ENCODE measurements at places on chromosomes 4 and X.

DNA sequence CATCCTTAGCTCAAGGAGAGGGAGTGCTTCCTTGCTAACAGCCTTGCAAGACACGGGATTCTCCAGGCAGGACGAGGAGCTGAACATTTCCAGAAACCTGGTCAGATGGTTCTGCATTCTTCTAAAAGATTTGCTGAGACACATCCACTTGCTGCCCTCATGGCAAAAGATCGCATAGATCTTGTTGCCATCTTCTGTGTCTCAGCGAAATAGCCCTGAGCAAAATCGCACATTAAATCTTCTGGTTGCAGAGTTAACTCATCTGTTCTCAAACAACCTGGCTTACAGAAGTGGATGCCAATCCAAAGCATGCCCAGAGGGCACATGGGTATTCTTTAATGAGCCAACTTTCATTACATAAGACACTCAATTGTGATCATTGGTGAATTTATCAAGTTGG is 167.5 kb downstream of the PRKX start:
- DNase-seq = peak; percentile 84

- peak; percentile 25 for DNase-seq
Measured at GRCh38 chr4:70651864-70652506, 14.3 kb downstream of the JCHAIN start.

- DNase-seq = no peak
Measured at GRCh38 chr4:128346054-128346716, 58.6 kb upstream of the PGRMC2 start.

DNA sequence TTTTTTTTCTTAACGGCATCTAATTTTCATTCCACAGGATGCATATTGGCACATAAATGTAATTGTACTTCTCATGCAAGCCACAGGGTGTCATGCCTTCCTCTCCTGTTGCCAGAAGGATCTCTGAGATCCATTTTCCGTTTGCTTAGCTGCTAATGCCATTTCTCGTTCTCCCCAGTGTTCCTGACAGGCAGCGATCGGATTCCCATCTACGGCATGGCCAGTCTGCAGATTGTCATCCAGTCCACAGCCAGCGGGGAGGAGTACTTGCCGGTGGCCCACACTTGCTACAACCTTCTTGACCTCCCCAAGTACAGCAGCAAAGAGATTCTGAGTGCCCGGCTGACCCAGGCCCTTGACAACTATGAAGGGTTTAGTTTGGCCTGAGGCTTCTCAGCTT is 8.9 kb upstream of the NAP1L5 start:
- DNase-seq = no peak

DNA sequence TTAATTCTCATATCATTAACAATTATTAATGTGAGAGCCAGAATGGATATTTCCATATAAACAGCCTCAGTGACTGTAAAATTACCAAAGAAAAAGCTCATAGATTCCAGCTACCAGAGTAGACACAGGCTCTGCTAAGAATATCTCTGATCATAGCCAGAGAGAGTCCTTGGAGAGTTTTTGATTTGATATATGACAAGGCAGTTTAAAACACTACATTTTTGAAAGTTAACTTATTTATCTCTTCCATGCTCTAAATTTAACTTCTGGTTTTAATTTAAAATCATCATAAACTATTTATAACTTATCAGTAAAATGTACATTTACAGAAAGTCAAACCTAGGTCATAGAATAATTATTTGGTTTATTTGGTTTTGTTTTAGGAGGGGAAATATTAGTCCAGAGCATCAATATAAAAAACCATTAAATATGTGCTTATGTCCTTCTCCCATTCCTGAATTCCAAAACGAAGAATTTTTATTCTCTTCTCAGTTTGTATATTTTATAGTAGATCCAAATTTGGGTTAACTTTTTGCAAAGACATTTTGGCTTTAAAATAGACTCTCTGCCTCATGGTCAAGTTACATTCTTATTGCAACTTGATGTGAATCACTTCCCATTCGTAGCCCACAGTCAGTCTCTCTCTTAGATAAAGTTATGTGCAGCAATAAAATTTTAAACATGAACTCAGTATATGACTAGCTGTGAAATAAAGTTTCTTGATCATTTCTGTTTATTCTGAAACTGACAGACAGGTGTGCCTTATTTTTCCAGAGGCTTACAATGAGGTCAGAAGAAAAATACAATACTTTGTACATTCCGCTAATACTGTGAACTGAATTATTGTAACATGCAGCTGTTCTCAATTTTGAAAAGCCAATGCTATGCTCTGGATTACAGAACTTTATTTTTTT is 267.1 kb downstream of the PAPSS1 start:
- no peak for DNase-seq

- DNase-seq = no peak
Measured at GRCh38 chrX:41688835-41689234, at the start of gene GPR34. Gene GPR34 (plus strand): TSS chrX:41688973. CDS start chrX:41695634, 6,661 bp downstream.

- DNase-seq = no peak
Measured at GRCh38 chr4:25937801-25938200, 23.8 kb downstream of the SMIM20 start.

DNA sequence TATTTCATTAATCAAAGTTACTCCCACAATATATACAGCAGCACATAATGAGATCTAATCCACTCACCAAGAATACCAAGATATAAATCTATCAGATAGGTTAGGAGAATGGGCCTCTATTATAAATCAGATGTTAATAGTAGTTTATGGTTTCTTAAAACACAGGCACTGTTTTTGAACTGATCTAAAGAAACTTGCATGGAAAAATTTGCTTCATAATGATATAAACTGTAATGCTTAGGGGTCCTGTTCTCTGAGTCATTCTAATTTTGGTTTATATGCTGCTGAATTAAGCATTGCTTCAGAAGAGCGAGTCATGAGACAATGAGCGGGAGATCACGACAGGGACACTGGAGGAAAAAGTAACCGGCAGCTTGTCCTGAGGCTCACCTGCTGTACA is 113.3 kb upstream of the OTUD4 start:
- DNase-seq = no peak

GRCh38 chrX:137847376-137847775 is 281.4 kb downstream of the ZIC3 start:
- DNase-seq = no peak

DNA sequence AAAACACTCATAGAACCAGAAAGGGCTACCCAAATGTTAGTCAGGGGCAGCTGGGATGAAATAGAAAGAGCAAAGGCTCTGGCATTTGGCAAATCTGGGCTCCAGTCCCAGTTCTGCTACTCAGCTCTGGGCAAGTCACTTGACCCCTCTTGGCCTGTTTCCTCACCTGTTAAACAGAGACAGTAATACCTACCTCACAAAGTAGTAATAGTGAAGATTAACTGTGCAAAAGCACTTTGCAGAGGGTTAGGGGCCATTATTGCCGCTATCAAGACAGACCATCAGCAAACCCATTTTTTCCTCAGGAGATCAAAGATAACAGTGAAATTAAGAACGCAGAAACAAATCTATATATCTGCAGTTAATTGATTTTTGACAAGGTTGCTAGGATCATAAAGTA is 20.6 kb downstream of the ZBTB33 start:
- no peak for DNase-seq

- DNase-seq = peak; percentile 74
Measured at GRCh38 chr4:80309294-80310004, 26.1 kb upstream of the CFAP299 start.

GRCh38 chrX:132786217-132786616 is 172.2 kb downstream of the HS6ST2 start:
- DNase-seq = no peak

DNA sequence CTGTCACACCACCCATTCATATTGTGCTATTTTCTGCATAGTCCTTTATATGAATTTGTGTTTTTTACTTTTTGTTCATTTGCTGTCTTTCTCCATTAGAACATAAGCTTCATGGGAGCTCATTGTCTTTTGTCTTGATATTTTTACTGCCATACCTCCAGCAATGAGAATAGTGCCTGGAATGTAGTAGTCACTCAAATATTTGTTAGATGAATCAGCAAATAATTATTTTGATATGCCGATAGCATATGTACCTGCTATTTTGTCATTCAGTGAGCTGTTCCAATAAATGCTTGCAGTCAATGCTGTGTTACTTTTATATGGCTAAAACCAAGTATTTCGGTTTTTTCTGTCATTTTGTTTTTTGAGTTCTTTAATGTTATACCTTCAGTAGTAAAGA is 43.5 kb upstream of the SLC25A31 start:
- peak; percentile 54 for DNase-seq

DNA sequence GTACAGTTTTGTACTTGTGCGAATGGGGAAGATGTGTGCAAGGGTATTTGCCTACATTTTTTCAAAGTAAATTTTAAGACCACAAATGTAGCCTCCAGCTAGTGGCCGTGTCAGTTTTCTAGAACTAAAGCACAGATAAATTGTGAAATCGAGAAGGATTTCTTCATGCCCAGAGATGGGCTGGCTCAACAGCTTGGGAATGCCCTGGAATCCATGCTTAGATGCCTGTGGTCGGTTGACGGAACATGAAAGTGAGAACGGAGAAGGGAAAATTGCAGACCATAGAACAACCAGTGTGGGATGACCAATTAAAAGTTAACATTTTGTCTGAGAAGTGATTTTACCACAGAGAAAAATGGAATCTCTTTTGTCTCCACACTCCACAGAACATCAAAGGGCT is 73.2 kb upstream of the VCX2 start:
- DNase-seq = no peak

DNA sequence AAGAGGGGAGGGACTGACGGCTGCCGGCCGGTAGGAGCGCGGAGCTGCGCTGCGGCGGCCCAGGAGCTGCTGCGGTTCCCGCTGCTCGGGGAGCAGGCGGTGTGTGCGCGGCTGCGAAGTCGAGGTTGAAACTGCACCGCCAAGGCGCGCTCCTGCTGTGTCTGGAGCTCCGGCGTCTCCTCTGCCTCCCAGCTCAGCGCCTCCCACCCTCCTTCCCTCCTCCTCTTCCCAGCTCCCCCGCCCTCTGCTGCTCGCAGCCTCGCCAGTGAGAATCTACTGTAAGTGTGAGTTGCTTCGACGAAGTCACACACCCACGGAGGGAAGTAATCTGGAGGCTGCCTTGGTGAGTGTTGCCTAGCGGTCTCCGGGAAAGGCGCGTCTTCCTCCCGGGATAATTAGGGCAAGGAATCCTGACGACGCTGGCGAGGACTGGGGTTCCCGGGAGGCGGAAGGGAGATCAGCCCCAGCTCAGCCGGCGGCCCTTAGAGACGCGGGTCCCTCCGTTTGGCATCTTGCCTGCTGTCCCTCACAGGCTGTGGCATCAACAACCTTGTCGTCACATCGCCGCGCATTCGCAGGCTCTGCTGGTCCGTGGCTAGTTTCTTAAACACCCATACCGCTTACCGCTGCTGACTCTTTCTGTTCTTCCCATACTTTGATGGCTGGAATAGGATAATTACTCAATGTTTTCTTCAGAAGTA is at the start of gene EPHA5:
Gene EPHA5, minus strand, starts transcription at position 159 of the 701 bp plus-strand sequence. CDS start 747 bp downstream, outside the sequence.
- peak; percentile 40 for DNase-seq

DNA sequence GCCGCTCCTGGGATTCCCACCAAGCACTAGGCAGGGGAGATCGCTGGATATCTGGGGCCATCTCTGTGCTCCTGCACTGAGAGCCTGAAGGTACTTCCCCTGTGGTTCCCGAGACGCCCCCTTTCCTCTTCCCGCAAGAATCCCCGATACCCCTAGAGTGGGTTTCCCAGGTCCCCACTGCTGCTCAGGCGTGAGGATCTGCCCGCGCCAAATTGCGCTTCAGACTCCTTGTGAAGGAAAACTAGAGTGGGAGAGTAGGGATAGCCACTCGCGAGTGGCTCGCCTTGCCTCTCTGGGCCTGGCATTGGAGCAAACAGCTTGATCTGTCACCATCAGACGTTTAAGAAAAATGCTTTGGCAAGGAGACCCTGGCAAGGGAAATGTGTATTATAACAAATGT is 1.5 kb downstream of the IL1RAPL2 start:
- no peak for DNase-seq

DNA sequence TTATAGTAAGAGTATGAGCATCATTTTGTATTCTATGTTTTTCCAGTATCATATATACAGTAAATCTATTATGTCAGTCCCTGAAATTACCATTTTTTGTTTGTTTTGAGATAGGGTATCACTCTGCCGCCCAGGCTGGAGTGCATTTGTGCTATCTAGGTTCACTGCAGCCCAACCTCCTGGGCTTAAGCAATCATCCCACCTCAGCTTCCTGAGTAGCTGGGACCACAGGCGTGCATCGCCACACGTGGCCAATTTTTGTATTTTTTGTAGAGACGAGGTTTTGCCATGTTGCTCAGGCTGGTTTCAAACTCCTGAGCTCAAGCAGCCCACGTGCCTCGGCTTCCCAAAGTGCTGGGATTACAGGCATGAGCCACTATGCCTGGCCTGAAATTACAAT is 85.6 kb downstream of the ZNF330 start:
- no peak for DNase-seq

- no peak for DNase-seq
Measured at GRCh38 chr4:3879681-3880614, 113.8 kb downstream of the ADRA2C start.

GRCh38 chr4:39181520-39181904 is 817 bp upstream of the WDR19 start:
- DNase-seq = no peak

DNA sequence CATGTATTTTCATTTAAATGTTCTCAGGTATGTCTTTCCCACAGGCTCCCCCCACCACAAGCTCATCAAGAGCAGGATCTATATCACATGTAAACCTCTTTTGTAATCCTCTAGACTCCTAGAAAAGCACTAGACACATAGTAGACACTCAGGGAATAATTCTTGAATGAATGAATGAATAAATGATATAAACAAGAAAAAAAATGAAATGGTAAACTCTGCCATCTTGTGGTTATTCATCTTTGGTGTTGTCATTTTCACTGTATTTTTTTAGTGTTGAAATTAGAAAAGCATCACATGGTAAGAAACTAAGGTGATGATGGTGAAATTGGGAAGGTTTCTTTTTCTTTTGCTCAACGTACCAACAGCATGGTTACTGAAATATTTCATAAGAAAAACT is 34.2 kb upstream of the C1GALT1C1 start:
- DNase-seq = no peak

DNA sequence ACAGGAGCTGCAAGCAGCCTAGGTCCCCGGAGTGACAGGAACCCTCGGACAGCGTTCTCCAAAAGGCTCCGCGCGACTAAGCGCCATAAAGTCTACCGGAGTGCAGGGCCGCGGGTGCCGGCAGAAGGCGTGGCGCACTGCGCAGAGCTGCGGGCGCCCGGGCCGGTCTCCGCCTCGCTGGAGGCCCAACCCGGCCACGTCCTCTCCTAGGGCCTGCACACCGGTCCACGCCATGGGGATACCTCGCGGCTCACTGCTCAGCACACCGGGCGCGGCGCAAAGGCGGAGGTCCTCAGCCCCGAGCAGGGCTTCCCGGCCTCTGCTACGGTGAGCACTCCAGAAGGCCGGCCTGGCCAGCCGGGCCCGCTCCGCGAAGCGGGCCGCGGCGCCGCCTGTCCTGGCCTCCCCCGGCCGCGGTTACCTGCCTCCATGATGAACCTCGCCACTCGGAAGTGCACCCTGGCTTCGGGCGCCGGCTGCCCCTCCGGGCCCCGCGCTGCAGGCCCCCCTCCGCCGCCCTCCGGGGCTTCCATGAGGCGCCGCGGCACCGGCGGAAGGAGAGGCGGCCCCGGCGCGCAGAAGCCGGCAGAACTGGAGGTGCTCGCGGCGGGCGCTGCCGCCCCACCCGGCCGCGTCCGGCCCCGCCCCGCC is at the start of gene CCNQ:
Gene CCNQ, minus strand, starts transcription at position 599 of the 651 bp plus-strand sequence. Its CDS starts 66 bp downstream, at position 533.
- peak; percentile 13 for DNase-seq

Measured in foreskin keratinocyte (primary cell).